ENCODE measurements at places on chromosomes 1 and 21.

DNA sequence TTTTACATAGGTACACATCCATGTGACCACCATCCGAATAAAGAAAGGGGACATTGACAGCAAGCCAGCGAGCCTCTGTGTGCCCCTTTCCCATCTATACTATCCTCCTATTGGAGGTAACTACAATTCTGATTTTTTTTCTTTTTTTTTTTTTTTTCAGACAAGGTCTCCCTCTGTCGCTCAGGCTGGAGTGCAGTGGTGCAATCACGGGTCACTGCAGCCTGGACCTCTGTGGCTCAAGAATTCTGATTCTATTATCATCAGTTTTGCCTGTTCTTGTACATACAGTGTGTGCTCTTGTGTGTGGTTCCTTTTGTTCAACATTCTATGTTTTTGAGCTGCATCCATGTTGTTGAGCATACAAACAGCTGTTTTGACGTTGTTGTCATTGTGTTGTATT is 56.0 kb upstream of the SRSF10 start:
- DNase-seq, result no peak

- no peak for DNase-seq
These were observed 6.8 kb upstream of the EFHD2 start for GRCh38 chr1:15402809-15403450.

DNA sequence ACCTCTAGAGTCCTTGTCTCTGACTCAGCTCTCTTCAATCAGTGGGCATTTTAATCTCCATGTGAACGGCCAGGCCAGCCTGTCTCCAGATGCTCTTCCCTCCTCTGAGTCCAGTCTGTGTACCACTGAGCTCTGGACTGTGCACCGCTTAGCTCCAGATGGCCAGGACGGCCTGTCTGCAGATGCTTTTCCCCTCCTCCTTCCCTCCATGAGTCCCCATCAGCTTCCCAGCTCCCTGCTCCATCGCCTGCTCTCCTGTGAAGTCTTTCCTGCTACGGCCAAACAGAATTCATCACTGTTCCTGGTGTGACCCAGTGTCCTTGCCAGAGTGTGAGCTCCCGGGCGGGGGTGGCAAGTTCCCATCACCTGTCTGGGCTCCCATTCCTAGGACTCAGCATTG is 42.0 kb downstream of the STUM start:
- DNase-seq, result no peak

DNA sequence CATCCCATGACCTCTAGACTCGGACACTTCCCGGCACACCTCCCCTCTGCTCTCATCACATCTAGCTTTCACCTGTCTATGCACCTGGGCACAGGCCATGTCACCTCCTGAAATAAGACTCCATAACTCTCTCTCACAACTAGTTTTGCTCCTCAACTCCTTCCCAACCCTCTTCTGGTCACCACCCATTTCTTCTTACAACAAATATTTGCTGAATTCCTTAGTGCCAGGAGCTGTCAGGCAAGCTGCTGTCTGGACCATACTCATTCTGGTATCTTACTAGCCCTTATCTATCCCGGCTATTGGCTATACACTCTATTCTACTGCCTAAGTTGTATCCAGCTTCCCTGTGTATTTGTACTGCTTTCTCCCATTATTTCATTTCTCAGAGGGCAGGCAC is 49.1 kb downstream of the LRRC71 start:
- DNase-seq, result no peak

- DNase-seq, result no peak
These were observed 336.1 kb upstream of the ZP4 start for GRCh38 chr1:238226810-238227209.

DNA sequence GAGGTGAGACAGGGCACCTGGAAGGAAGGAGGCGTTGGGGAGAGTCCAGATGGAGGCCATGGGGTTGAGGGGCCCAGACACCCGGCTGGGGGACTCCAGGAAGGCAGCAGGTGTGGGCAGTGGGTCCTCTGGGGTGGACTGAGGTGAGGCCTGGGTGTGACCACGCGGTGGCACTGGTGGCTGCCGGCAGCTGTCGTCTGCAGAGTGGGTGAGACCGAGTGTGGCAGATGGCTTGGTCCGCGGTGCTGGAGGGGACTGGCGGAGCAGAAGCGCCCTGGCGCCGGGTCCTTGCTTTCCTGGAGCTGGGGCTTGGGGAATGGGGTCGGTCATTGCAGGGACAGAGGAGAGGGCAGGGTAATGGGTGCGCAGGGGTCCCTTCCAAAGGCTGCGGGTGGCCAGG is 12.5 kb downstream of the AGRN start:
- DNase-seq, result no peak

DNA sequence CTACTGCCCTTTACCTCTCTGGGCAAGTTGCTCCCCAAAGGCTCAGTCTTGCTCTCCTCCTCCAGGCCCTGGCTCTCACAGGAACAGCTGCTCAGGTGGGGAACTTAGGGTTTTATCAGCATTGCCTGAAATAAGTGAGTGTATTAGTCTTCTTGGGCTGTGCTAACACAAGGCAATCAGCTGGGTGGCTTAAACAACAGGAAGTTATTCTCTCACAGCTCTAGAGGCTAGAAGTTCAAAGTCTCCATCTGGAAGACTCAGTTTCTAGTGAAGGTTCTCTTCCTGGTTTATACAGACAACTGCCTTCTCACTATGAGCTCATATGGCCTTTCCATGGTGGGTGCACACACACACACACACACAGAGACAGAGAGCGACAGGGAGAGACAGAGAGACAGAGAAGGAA is 2.8 kb upstream of the CD1C start:
- no peak for DNase-seq

DNA sequence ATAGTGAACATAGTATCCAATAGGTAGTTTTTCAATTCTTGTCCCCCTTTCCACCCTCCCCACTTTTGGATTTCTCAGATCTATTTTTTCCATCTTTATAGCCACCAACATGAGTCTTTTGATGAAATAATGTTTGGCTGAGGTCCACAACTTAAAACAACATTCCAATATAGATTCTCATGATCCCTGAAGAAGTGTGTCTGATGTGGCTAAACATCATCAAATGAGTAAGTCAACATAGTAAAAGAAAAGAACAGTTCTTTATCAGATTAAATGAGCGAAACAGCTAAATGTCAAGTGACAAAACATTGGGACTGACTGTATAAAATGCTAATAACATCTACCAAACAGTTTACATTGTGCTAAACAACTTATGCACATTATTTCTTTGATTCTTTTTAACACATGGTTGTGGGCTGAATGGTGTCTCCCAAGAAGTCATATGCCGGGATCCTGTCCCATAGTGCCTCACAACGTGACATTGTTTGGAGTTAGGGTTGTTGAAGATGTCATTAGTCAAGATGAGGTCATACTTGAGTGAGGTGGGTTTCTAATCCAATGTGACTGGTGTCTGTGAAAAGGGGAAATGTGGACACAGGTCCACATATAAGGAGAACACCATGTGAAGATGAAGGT is 453.6 kb downstream of the LTN1 start:
- no peak for DNase-seq

DNA sequence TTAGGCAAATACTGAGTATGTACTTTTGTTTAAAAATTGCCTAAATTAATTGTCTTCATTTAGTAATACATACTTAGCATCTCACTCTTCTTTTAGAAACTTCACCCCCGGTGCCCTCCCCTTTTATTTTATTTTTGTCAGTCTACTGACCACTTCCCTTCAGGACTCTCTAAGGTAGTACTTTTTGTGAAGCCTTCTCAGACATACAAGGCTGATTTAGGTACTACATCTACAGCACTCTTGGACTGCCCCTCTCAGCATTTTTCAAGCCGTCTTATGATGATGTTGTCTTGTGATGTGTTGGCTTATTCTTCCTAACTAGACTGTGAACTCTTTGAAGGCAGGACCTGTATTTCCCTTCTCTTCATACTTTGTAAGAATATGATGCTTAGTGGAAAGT is 24.7 kb downstream of the RPS6KC1 start:
- DNase-seq, result no peak

- DNase-seq, result no peak
These were observed 225.4 kb downstream of the FOXD2 start for GRCh38 chr1:47663286-47663685.

Data from NCI-H2081 treated with DMSO at 0.1 percent for 48 hours (cell line).